Tibial nerve (tissue), 4 donors: ENCODE measurements at places on chromosomes 6 and 20.

DNA sequence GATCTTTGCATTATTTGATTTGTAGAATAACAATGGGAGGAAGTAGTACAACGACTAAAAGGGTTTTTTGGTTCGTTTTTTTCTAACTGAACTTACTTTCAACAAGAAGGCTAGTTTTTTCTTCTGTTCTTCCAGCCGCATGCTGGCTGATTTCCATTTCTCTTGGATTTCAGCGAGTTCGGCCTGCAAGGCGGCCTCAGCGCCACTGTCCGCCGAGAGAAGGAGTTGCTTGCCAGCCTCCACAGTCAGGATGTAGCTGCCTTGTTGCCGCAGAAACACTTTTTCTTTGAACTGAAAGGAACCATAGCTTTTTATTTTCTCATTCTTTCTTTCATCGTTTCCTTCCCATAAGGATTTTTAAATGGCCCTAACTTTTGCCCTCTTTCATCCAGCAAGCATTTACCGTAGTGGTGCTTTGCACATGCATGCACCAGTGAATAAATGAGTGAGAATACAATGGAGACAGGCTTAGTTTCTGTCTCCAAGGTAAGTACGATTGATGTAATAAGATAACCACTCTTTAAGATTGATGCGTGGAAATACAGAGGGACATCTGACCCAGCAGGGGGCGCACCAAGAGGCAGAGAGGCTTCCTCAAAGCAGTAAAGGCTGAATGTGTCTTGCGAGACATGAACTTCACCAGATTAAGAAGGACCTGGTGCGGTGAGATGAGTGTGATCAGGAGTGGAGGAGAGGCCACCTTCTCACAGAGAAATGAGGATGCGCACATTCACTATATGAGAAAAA is 398.8 kb downstream of the ESR1 start:
- DNase-seq: peak; percentile 16
- no peak overlapping the region for H3K4me3 ChIP-seq
- no peak overlapping the region for H3K27ac ChIP-seq
- no peaks in the 10 kb centered on the region for H3K36me3 ChIP-seq

GRCh38 chr6:138307816-138308730 is 69.6 kb upstream of the SMIM28 start:
- peak; percentile 9 for DNase-seq
- no peaks in the 10 kb centered on the region for H3K4me1 ChIP-seq
- no peak overlapping the region for H3K27ac ChIP-seq

DNA sequence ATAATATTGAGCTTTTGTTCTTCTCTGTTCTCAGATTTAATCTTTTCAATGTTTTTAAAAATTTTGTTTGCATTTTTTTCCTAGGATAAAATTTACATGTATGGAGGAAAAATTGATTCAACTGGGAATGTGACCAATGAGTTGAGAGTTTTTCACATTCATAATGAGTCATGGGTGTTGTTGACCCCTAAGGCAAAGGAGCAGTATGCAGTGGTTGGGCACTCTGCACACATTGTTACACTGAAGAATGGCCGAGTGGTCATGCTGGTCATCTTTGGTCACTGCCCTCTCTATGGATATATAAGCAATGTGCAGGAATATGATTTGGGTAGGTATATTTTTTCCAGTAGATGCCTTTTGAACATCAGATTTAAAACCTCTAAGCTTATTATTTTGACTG is 89.8 kb downstream of the ATRN start:
- no peak overlapping the region for H3K27ac ChIP-seq
- H3K27me3 ChIP-seq: no peaks in the 10 kb centered on the region
- DNase-seq: no peak
- no peak overlapping the region for H3K4me3 ChIP-seq
- H3K36me3 ChIP-seq: no peaks in the 10 kb centered on the region

DNA sequence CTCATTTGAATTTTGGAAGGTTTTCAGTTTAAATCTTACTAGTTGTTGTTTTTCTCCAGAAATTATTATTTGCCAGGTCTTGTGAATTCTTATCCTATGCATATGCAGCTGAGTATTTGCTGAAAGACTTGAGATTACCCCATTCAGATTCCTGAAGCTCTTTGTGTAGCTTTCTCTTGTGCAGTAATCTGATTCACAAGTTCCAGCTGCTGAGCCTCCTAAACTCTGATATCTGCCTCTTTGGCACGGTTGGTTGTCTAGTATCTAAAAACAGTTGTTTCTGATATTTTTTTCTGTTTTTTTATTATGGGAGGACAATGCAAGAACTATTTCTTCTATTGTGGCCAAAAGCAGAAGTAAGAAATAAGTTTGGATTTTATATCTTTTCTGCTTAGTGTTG is 863.9 kb upstream of the MANEA start:
- H3K4me1 ChIP-seq: no peaks in the 10 kb centered on the region
- H3K36me3 ChIP-seq: no peaks in the 10 kb centered on the region
- H3K27ac ChIP-seq: no peak overlapping the region
- no peak overlapping the region for H3K4me3 ChIP-seq
- no peaks in the 10 kb centered on the region for H3K27me3 ChIP-seq
- no peak for DNase-seq
